ENCODE measurements at places on chromosomes 5 and 9.

- DNase-seq: no peak
Observed at GRCh38 chr5:110351430-110351829, 375.0 kb downstream of the TMEM232 start.

GRCh38 chr5:32538031-32538547, 47.3 kb upstream of the SUB1 start:
- DNase-seq: no peak

DNA sequence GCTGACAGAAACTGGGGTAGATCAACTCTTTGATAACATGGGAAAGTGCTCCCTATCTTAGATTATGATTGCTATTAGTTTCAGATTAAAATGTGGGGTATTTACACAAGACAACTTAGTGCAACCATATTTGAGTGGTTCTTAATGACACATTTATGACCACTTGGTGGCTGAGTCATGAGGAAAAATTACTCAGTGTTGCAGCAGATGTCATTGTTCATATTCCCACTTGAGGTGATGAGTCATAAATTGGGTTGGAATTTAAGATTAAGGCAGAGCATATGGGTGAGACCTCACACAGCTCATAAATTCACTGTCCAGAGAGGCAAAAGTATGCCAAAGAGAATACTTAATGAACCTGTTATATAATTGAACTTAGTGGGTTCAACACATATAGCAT, 408.3 kb downstream of the DMRT2 start:
- DNase-seq: no peak

DNA sequence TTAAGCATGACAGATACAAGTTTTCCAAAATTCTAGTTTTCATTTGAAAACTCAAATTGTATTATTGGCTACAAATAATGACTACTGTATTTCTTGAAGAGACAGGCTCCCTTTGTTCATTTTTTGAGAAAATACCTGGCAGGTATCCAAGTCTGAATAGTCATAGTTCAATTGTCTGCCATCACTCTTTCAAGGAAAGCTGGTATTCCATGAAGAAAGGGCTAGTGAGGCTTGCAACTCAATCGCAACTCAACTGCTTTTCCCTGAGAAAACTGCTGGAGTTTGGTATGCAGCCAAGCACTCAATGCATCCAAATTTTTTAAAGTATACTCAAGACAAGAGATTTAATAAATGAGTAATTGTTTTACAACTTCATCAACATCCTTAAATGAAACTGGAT, 61.4 kb upstream of the TRIO start:
- no peak for DNase-seq

- DNase-seq: no peak
Observed at GRCh38 chr5:132215329-132215728, 12.3 kb downstream of the P4HA2 start.

- no peak for DNase-seq
Observed at GRCh38 chr5:175447571-175447970, 3.6 kb upstream of the DRD1 start.

DNA sequence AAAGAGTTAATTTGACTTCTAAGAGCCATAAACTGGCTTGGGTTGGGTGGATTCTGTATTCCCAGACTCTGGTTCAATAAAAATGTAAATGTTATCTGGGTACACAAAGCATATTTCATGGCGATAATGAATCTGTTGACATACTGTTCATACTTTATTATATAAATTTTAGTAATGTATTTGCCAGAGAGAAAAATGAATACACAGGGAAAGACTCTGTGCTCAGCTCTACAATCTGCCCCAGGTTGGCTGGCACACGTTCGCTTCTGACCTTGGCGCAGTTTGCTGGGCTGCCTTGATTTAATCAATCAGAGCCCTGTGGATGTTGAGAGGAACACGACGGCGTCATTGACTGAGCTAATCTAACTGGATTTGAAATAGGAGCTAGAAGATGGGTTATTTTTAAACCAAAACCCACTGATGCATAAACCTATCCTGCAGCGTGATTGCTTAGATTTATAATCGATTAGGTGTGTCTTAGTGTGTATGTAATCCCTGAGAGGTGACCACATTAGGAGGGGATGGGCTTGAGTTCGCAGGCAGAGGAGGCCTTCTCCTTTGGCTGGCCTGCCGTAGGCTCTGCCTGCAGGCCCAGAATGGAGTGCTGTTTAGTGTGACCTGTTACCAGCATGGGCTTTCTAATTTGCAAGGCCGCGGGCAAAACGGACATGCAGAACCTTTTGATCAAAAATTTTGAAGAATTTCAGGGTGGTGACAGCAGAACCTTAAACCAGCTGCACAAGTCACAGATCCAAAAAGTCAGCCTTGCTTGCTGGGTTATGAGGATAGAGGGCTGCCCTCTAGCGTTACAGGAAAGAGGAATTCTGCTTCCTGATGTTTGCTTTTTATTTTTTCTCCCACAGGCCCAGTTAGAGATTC, 3.9 kb upstream of the ADCY2 start:
- no peak for DNase-seq

DNA sequence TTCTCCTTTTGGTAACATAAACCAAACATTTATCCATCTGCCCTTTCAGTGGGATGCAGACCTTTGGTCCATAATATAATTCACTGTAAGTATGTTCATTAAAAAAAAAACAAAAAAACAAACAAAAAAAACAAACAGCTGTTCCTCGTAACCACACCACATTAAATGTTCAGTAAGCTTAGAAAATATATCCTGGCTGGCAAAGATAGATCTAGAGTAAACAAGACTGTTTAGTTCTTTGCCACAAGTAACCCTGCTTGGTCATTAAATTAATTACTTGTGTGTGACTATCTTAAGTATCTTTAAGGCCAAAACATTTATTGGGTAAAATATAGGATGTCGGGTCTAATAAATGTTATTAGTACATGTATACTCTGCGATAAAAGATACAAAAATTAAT, 1717.1 kb downstream of the EFNA5 start:
- no peak for DNase-seq
